ENCODE measurements at places on chromosomes 4 and X.

- DNase-seq = no peak
Measured at GRCh38 chrX:72207366-72207765, 25.8 kb downstream of the PIN4 start.

GRCh38 chrX:32421266-32421665, 790.1 kb downstream of the DMD start:
- no peak for DNase-seq

DNA sequence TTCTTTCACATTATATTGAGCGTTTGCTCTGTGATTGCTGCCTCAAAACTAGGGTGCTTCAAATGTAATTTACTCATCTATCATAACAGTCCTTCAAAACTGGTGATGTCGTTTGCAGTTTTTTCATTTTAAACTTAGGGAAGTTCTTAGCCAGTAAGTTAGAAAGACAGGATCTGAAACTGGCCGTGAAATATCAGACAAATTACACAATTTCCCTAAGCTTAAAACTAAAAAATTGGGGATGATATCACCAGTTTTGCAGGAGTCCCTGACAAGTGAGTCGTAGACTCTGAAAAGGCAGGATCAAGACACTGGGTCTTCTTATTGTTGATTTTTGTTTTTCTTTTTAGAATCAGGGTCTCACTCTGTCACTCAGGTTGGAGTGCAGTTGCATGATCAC, 44.8 kb downstream of the MOB1B start:
- no peak for DNase-seq

DNA sequence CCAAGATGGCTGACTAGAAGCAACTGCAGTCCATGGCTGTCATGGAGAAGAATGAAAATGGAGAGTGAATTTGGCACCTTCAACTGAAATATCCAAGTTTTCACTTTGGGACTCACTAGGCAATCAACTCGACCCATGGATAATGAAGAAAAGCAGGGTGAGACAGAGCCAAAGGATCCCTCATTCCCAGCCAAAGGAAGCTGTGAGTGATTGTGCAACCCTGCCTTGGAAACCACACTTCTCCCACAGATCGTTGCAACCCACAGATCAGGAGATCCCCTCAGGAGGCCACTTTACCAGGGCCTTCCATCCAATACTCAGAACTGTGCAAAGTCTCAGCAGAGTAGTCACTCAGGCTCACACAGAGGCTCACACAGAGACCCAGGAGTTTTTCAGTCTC, 4.5 kb downstream of the CFAP299 start:
- no peak for DNase-seq

DNA sequence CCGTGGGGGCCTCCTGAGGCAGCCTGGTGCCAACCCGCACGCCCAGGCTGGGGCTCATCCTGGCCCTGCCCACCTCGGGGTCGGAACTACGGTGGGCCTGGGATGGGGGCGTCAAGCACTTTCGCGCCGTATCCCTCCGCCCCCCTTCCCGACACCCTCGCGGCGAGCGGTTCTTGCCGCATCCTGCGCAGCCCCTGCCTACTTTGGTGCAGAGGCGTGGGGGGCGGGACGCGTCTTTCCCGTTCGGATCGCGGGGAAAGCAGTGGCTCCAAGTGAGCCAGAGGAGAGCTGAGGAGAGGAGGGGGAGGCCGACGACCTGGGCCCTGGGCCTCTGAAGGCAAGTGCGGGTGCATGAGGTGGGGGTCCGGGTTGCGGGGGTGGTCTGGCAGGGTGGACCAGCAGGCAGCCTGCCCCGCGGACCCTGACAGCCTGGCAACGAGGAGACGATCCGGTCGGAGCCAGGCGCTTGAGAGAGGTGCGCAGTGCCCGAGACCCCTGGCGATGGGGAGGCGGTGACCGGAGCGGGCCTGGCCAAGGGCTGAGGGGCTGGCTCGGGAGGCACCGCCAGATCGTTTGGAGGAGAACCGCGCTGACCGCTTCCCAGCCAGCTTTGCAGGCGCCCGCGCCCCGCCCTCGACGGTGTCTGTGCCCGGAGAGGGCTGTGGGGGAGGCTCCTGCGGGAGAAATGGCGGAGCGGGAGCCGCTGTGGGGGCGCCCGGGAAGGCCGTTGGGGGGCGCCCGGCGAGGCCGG, at the start of gene GPRASP2:
Gene GPRASP2 (plus strand): TSS at position 233 of the 751 bp plus-strand sequence. CDS start 2,422 bp downstream, outside the sequence.
- DNase-seq = no peak

DNA sequence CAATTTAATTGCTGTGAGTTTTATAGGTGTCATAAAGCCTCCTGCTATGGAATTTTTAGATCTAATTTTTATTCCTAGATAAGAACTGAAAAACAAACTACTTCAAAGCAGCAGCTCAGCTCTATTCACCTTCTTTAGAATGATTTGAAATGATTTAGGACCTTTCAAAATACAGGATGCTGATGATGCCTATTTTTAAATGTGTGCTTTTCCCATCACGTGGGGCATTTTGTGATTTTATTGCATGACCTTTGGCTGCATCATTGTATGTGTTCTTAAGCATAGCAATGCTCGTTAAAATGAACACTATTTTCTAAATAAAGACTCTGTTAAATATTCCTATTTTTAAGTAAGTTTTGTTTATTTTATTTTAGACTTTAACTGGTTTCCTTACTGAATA, 537.3 kb downstream of the STPG2 start:
- DNase-seq = no peak

GRCh38 chr4:3401436-3402171, 40.2 kb upstream of the HGFAC start:
- DNase-seq = no peak

DNA sequence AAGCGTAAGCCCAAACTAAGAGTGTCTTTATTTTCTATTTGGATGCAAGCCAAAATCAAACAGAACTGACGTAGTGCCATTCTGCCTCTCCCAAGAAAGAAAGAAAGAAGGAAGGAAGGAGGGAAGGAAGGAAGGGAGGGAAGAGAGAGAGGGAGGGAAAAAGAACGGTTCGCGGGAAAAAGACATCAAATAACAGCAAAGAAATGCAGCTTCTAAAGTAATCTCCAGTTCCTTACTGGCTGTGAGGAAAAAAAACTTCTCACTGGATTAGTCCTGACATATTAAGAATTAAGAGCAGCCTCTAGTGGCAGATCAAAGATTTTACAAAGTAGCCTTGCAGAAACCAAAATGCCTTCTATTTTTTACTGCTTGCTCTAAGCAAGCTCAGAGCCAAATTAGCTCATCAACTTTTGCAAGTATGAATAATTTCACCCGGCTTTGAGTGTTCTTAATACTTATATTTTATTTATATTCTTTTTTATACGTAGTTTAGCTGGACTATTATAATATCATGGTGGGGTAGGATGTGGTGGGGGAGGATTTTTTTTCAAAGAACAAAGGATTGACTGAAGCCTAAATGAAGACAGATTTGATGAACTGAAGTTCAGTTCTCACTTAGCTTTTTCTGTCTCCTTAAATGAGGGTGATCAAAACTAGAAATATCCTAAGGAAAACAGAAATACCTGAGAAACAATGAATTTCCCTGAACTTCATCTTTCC, 36.6 kb downstream of the PITX2 start:
- peak; percentile 76 for DNase-seq

DNA sequence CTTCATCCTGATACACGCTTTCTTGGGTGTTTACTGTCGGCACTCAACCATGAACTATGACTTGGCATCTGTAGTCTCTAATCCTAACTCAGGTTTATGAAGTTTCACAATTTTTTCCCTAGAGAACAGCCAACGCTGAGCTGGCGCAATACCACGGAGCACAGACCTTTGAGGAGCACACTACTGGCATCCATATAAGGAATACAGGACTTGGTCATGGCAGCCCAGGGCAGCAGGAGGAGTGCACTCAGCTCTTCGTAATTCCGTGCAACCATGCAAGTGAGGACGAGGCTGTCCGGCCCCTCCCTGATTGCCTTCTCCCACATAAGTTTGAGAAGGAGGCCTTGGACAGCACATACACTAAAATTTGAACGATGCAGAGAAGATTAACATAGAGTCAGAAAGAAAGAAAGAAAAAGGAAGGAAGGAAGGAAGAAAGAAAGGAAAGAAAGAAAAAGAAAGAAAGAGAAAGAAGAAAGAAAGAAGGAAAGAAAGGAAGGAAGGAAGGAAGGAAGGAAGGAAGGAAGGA, 41.0 kb upstream of the PDLIM5 start:
- DNase-seq = no peak
